Posterior cingulate gyrus (tissue), 11 donors: ENCODE measurements at places on chromosomes 3 and 15.

DNA sequence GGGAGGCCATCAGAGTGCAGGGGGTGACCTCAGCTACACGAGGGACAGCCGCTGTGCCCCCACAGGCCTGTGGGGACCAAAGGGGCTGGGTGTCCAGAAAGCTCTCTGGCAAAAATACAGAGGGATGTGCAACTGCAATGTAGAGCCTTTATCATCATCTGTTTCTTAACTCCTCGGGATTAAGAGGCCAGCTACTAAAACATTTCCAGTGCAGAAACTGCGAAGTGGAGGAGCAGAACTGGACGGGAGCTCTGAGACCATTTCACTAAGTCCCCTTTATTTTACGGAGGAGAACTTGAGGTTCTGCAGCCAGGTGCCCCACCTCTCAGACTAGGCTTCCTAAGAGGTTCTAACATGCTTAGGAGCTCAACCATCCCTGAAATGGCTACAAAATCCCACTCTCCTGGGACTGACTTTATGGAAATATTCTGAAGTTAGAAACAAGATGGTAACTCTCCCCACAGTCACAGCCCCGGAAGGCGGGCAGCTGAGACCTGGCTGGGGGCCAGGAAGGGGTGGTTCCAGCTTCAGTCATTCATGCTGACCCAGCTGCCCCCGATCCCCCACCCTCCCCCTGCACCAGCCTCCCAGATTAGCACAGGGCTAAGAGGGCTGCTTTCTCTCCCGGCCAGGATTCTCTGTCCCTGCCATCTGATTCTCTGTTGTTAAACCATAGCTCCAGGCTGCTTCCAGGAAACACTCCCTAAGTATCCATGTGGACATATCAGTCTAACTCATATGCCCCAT is 40.3 kb downstream of the UMPS start:
- peak; percentile 45 for DNase-seq

DNA sequence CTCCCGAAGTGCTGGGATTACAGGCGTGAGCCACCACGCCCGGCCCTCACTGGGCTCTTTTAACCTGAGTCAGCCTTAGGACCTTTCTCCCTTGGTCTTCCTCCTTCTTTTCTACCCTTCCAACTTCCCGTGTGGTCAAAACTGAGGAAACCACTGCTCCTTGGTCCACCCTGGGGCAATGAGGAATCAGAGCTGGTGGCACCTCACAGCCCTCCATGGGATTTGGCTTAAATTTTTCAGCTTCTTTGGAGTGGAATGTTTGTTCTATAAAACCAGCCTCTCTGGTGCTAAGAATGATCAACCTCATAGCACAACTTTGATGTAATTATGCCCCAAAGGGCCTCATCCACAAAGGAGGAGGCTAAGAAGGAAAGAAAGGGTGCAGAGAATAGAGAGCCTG is 76.6 kb upstream of the CFAP20DC start:
- no peak for DNase-seq

GRCh38 chr3:127006781-127007436 is 24.0 kb downstream of the PLXNA1 start:
- no peak for DNase-seq

GRCh38 chr15:75663931-75664421 is 16.3 kb downstream of the SNX33 start:
- no peak for DNase-seq

DNA sequence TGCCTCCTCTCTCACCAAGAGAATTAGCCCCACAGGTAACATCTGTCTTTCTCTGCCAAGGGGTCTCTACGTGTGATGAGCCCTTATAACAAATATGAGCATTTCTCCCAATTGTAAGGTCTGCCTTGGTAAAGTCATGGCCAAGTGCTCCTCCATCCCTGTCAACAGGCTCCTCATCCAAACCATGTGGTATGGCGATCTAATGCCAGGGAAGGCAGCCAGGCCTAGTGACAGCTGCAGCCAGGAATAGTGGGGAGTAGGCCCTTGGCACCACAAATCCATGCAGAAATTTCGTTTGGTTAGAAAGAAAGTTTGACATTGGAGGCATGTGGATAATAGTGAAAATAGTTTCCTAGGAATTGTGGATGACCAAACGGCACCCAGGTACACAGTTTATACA is 4.7 kb upstream of the LRTM1 start:
- DNase-seq = peak; percentile 44

DNA sequence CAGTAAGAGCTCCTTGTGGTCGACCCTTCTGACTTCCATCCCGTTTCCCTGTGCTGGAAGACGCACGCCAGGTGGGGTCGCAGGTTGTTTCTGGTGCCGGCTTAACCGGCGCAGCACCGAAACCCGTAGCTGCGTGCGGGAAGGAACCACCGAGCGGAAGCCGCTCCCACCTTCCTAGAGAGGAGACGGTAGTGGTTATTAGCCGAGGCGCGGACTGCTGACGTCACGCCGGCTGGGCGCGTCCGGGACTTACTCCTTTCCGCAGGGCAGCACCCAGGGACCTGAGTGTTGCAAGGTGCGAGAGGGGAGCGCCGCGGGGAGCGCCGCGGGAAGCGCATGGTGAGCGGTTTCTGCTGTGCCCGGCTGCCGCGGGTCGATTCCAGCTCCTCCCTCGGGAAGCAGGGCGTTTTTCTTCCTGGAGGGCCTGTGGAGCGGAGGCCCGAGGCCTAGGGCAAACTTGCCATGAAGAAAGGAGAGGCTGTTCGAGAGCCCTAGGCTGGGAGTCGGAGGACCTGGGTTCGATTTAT is at the start of gene ZNF501:
TSS of gene ZNF501 (plus strand) at position 252 of the 527 bp plus-strand sequence. CDS start 4,787 bp downstream, outside the sequence.
- DNase-seq = peak; percentile 98

- DNase-seq = no peak
Measured at GRCh38 chr15:91783451-91783850, 70.1 kb upstream of the SLCO3A1 start.

- no peak for DNase-seq
Measured at GRCh38 chr3:171606151-171606751, 146.0 kb upstream of the TNIK start.

- no peak for DNase-seq
Measured at GRCh38 chr3:107574650-107575049, 51.9 kb downstream of the BBX start.

GRCh38 chr3:42526616-42527367 is 24.3 kb downstream of the VIPR1 start:
- DNase-seq = no peak

DNA sequence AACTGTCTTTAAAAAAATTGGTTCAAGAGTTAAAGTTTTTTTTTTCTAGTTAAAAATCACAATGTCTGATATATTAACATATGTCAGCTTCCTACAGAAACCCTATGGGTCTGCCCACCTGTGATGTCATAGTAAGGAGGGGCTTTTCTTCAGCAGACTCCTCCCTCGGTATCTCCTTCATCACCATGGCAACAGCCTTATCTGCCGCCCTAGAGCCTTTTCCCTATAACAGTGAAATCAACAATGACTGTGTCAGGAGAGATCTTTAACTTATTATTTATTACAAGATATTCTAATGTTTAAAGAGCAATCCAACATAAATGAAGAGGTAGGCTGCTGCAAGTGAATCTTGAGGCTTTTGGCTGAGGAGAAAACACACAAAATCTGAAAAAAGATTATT is 138.7 kb downstream of the PEX5L start:
- no peak for DNase-seq

DNA sequence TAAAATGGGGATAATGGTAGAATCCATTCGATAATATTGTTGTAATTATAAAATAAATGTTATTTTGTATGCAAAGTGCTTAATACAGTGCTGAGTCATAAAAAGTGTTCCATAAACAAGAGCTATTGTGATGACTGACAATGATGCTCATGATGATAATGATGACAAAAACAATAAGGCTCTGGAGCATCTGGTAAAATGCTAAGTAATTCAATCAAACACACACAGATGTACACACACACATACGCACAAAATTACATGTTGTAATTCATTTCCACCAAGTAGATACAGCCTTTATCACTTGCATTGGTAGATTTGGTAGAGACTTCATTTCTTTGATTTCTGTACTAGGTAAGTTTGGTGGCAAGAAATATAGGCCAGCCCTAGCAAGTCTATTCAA is 163.8 kb downstream of the FHIT start:
- no peak for DNase-seq
